Stimulated activated naive CD8-positive, alpha-beta T cell treated with anti-CD3 and anti-CD28 coated beads, Interleukin-15, amount 100 ng/mL, for 72 hours (primary cell): ENCODE measurements at places on chromosomes 16 and 17.

DNA sequence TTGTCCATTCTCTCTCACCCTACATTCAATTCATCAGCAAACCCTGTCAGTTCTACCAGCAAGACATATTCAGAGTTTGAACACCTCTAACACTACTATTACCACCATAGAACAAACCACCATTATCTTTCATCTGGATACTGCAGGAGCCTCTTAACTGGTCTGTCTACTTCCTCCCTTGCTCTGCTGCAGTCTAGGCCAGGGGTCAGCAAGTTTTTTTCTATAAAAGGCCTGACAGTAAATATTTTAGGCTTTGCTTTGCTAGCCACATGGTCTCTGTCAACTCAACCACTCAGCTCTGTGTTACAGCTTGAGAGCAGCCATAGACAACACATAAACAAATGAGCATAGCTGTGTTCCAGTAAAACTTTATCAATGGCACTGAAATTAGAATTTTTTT lies 13.8 kb downstream of the KCTD19 start:
- DNase-seq, result no peak

DNA sequence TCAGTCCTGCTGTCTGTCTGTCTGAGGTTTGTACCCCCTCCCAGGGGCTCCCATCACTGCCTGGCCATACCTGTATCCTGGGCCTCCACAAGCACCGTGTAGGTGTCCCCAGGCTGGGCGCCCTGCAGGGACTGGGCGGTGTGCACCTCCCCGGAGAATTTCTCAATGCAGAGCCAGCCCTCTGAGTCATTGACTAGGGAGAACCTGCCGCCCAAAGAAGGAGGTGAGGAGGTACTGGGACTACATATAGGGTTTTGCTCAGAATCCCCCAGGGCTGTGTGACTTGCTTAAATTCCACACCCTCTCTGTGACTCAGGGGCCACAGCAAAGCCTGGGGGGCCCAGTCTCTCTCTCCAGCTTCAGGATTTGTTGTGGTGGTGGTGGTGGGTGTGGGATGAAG lies 7.6 kb downstream of the CDH16 start:
- no peak for DNase-seq

DNA sequence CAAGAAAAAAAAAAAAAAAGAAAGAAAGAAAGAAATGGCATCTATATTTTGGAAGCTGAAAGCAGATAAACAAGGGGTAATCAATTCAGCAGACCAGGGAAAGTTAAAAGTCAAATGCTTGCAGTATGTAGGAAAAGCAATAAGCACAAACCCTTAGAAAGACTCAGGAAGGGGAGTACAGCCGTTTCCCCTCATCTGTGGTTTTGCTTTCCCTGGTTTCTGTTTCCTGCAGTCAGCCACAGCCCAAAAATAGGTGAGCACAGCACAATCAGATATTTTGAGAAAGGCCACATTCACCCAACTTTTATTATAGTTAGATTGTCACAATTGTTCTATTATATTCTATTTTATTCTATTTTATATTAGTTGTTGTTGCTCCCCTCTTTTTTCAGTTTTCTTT lies 14.4 kb upstream of the ALOX12 start:
- no peak for DNase-seq

GRCh38 chr17:78705071-78705470 lies 77.0 kb downstream of the CYTH1 start:
- no peak for DNase-seq

GRCh38 chr17:13240851-13241250 lies 223.0 kb upstream of the ELAC2 start:
- DNase-seq, result no peak

DNA sequence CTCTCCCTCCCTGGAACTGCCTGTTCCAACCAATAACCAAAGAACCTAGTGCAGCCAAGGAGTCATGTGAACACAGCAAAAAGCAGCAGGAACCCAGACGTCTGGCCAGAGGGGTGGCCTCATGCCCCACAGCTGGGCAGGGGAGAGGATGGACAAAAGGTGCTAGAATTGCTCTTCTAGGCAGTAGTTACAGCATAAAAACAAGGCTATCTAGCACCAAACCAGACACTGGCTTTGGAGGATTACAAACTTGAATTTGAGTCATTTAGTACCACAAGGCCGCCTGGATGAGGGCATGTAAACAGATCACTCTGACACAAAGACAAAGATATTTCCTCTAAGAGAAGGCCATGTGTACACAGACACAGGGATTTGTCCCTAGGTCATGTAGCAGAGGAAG lies 423.3 kb upstream of the MAF start:
- DNase-seq, result no peak

GRCh38 chr16:52035436-52035835 lies 511.5 kb downstream of the TOX3 start:
- no peak for DNase-seq

DNA sequence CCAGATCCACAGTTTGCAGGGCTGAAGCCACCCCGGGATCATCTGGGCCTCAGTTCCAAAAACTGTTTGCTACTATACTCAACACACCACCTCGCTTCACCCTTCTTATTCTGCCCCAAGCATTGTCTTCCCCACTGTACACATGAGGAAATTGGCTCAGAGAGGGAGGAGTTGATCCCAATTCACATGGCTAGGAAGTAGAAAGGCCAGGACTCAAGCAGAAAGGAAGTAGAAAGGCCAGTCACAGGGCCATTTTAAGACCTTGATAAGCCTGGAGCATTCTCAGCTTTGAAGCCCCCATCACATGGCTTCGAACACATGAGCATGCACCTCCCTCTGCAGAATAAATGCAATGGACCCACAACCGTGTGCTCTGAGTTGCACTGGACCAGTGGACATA lies 7.7 kb upstream of the PRSS22 start:
- no peak for DNase-seq

GRCh38 chr17:40564883-40565768 lies at the start of gene CCR7:
CCR7 (minus strand) TSS chr17:40565472; CDS start chr17:40565409, 63 bp downstream.
- peak; percentile 82 for DNase-seq

GRCh38 chr16:89020068-89020924 lies 43.3 kb upstream of the CBFA2T3 start:
- peak; percentile 66 for DNase-seq

GRCh38 chr17:48470388-48471034 lies 40.5 kb upstream of the SKAP1 start:
- no peak for DNase-seq
